LoVo (cell line): ENCODE measurements at places on chromosomes 11 and 22.

GRCh38 chr11:8180469-8180868 lies 11.6 kb upstream of the RIC3 start:
- no peak for DNase-seq

GRCh38 chr11:90947930-90948329 lies 725.1 kb upstream of the CHORDC1 start:
- DNase-seq, result no peak

- peak; percentile 80 for DNase-seq
Measured at GRCh38 chr11:17014833-17015626, 816 bp upstream of the PLEKHA7 start.

DNA sequence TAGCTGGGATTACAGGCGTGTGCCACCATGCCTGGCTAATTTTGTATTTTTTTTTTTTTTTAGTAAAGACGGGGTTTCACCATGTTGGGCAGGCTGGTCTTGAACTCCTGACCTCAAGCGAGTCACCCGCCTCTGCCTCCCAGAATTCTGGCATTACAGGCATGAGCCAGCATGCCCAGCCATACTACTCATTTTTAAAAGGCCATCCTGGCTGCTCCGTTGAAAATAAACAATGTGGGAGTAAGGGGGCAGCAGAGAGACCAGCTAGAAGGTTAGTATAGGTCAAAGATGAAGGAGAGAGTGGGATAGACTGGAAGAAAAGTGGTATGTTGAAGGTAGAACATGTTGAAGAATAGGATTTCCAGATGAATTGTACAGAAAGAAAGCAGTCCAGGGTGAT lies 17.6 kb upstream of the LIN7C start:
- DNase-seq, result no peak

DNA sequence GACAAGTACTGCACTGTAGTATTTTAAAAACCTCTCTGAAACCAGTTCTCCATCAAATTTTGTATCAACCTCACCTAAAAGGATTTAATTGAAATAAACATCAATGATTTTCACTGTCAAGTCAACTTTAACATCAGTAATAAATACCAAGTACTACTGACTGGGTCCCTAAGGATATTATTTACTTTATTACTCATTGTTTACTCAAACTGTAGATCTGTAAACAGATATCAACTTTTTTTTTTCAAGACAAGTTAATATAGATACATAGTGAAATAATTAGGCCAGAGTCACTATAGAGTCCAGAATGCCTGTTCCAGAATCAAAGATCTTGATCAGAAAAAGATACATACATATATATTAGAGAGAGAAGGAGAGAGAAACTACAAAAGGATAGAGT lies 1.6 kb downstream of the RNF141 start:
- DNase-seq, result peak; percentile 63

DNA sequence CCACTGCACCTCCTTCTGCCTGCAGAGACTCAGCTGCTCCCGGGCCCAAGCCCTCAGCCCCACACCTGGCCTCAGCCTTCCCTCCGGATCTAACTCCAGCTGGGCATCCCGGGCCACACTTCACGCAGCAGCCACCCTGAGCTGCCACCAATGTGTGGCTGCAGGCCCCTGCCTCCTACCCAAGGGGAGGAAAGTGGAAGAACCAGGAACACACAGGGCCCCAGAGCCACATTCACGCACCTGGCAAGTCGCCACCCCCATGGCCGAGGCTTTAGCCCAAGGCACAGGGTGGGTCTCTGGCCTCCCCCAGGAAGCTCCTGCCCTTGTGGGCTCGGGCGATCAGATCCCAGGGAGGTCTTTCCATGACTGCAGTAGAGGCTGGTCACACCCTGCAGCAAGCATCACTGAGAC lies 345.6 kb downstream of the CTTN start:
- no peak for DNase-seq

- DNase-seq, result no peak
Measured at GRCh38 chr11:12705874-12706273, 31.7 kb downstream of the TEAD1 start.

DNA sequence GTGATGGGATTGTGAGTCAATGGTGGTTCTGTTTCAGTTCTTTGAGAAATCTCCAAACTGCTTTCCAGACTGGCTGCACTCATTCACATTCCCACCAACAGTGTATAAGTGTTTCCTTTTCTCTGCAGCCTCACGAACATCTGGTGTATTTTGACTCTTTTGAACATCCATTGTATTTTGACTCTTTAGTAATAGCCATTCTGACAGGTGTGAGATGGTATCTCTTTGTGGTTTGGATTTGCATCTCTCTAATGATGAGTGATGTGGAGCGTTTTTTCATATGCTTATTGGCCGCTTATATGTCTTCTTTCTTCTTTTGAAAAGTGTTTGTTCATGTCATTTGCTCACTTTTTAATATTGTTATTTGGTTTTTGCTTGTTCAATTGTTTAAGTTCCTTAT lies 19.4 kb downstream of the NELL1 start:
- no peak for DNase-seq

DNA sequence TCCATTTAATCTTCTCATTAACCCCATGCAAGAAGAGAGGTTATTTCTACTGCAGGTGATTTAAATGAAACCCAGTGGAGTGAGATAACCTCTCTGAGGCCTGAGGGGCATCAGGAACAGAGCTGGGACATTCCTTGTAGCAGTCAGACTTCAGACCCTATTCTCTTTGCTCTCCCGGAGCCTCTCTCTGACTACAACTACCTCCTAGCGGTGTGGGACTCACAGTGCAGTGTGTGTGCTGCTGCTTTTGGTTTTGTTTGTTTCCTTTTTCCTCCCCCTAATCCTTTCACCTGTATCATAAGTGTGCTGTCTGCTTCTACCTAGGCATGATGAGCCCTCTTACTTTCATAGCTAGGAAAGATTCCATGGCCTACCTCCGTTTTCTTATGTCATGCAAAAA lies 769.6 kb downstream of the NTM start:
- DNase-seq, result no peak

DNA sequence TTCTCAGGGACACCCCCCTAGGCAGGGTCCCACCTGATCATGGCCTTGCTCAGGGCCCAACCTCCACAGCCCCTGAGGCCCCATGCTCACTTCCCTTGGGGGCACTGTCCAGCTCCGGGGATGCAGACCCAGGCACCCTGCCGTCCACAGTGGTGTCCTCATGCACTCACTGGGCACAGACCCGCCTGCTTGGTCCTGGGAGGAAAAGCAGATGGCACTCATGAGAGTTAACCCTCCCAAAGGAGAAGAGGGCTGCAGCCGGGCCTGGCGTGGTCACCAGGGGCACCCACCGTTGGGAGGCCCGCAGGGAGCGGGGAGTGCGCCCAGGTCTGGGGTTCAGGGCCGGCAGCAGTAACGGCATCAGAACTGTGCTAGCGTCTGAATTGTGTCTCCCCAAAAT lies 1270.9 kb downstream of the BRD1 start:
- DNase-seq, result no peak

- DNase-seq, result no peak
Measured at GRCh38 chr22:32185821-32186220, 19.1 kb downstream of the RFPL2 start.
